ENCODE measurements at places on chromosomes 6 and 20. TPM values are rescaled to one million over a fixed set of nuclear protein-coding genes. Genes with fewer than 3 reads are reported as not detected.

Gene SLC22A3
- 0.23 TPM for polyA plus RNA-seq

Gene NAA20
- 58.9 TPM for polyA plus RNA-seq

Gene CRIP3
- polyA plus RNA-seq = 5.2 TPM

Gene CDSN
- not detected for polyA plus RNA-seq

Gene SLC35A1
- polyA plus RNA-seq = 20.2 TPM

Gene POM121L2
- polyA plus RNA-seq = not detected

DNA sequence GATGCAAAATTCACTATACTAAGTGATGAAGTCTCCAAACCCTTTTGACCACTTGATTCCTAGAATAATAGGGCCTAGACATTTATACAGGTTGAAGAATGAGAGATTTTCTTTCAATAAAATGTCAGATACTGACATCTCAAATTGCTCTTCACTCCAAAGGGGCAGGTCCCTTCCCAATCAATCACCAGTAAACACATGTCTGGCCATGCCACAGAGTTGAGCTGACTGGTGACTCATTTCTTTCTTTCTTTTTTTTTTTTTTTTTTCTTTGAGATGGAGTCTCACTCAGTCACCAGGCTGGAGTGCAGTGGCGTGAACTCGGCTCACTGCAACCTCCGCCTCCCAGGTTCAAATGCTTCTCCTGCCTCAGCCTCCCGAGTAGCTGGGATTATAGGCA is 388.6 kb upstream of the BTBD3 start:
- H3K27ac ChIP-seq = no peak overlapping the region
- no peak for DNase-seq
- no peaks in the 10 kb centered on the region for H3K27me3 ChIP-seq
- H3K4me1 ChIP-seq = no peaks in the 10 kb centered on the region
- no peak overlapping the region for H3K4me3 ChIP-seq
- no peaks in the 10 kb centered on the region for H3K36me3 ChIP-seq

DNA sequence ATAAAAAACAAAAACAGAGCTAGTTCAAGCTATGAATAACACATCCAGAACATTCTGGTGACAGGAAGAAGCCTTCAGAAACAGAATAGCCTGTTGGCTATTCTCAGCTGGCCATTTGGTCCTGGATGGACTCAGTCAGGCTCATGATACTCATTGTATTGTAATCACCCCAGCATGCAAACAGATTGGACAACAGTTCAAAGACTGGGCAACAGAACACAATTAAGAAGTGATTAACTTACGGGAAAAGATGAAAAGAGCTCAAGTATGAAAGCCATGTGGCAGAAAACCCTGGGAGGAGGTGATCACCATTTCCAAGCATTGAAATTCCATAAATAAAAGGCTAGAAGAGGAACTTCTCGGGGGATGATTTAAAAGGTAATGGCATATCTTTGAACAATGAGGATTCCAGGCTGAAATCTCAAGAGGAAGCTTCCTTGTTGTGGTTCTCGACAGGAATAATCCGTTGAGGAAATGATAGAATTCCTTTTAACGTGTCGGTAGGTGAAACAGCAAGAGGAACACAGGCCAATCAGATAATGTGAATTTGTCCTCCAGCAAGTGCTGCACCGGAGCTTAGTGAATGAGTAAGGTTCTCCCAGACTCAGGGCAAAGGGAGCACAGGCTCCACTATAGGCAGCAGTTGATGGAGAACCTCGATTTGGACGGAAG is 172.4 kb downstream of the BCAS1 start:
- no peaks in the 10 kb centered on the region for H3K27me3 ChIP-seq
- no peak for DNase-seq
- H3K36me3 ChIP-seq = no peaks in the 10 kb centered on the region
- peaks cover 27% of the 10 kb centered on the region for H3K4me1 ChIP-seq

DNA sequence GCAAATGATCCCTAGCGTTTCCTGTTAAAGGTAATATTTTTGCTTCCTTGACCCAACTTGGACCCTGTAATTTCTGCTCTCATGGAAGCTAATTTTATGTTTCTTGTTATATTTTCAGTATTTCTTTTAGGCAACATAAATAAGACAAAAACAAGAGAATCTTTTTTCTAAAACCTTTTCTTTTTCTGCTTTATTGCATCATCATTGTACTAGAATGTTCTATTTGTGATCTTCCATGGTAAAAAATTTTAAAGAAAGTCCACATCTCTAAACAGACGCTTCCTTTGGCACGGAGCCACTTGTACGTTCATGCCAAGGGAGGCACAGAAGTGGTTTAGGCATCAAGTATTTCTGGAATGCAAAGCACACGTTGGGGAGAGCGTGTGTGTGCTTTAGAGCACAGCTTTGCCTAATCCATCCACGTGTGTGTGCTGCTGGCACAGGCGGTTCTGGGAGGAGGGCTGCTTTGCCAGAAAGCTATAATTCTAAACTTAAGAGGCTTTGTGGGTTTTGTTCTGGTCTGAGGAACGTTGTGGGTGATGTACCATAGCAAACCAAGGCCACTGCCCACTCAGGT is 98.3 kb downstream of the SASH1 start:
- H3K4me1 ChIP-seq = peaks cover 15% of the 10 kb centered on the region
- DNase-seq = peak; percentile 75
- H3K27ac ChIP-seq = peak overlapping the region; percentile 40
- no peak overlapping the region for H3K4me3 ChIP-seq
- H3K27me3 ChIP-seq = no peaks in the 10 kb centered on the region

GRCh38 chr6:49515485-49516146 is 15.9 kb downstream of the GLYATL3 start:
- H3K4me1 ChIP-seq = no peaks in the 10 kb centered on the region
- no peak overlapping the region for H3K4me3 ChIP-seq
- DNase-seq = no peak
- H3K27me3 ChIP-seq = no peaks in the 10 kb centered on the region

DNA sequence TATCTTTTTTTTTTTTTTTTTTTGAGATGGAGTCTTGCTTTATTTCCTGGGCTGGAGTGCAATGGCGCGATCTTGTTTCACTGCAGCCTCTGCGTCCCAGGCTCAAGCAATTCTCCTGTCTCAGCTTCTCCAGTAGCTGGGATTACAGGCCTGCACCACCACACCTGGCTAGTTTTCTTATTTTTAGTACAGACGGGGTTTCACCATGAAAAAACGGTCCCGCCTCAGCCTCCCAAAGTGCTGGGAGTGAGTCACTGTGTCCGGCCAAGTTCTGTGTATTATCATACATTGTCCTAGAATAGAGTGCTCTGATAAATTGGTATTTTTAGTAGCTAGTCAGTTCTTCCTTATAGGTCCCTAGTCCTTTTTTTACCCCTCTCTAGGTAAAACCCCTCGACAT is 2.8 kb downstream of the SNRPC start:
- no peak overlapping the region for H3K27ac ChIP-seq
- no peak overlapping the region for H3K4me3 ChIP-seq
- H3K4me1 ChIP-seq = peaks cover 10% of the 10 kb centered on the region
- no peak for DNase-seq

DNA sequence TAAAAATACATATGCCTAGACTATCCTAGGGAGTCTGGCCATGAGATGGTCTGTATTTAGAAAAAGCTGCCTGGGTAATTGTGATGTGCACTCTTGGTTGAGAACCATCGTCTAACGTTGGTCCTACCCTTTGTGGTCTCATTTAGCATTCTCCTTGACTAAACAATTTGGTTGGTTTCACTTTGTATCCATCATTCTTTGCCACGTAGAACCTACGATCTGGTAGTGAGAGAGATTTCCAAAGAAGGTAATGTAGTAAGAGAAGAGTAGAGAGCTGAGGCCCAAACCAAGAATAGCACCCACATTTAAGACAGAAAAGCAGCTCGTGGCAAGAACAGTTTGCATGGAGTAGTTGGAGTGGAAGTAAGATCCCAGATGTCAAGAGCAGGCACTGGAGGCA is 219.8 kb downstream of the TMEM200A start:
- H3K4me3 ChIP-seq = no peak overlapping the region
- H3K27ac ChIP-seq = no peak overlapping the region
- no peaks in the 10 kb centered on the region for H3K4me1 ChIP-seq
- H3K36me3 ChIP-seq = no peaks in the 10 kb centered on the region
- no peak for DNase-seq

DNA sequence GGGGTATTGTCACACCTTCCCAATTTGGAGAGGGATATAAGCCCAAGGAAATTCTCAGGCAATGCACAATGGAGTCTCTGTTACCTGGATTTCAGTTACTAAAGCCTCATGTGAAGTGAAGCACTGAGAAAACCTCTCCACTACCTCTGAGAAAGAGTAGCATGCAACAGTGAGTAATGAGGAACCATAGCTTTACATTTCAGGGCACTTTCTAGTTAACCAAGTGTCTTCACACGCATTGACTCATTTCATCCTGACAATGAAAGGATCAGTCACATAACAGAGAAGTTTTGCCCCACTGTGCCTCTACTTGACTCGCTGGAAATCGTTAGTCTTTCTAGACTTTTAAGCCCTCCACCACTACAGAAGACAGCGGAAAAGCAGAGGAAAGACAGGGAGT is 86.2 kb upstream of the ARID1B start:
- H3K4me3 ChIP-seq = no peak overlapping the region
- H3K4me1 ChIP-seq = no peaks in the 10 kb centered on the region
- H3K27me3 ChIP-seq = no peaks in the 10 kb centered on the region
- DNase-seq = no peak

DNA sequence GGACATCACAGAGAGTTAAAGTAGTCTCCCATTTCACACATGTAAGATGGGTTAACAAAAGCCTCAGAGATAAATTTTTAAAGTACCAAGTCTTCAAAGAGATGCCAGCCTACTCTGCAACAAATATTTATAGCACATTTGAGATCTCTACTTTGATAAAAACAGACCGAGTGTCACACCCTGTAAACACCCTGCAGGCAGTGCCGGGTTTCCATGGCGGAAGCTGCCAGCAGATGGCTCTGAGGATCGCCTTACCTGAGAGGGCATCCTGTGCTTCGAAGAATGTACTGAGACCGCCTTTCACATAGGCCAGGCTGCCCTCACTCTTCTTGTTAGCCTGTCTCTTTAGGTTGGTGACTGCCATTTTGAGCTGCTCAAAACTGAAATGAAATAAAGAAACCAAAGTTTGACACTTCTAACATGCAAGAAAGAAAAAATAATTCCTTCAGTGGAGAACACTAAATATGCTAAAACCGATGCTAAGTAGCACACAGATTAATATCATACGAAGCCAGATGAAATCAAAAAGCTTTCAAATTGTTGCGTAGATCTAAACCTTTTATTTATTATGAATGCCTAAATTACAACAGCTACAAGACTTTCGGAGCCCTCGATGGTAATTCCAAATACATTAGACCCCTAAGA is 39.3 kb downstream of the HUS1B start:
- H3K4me3 ChIP-seq = no peak overlapping the region
- no peak overlapping the region for H3K27ac ChIP-seq
- no peak for DNase-seq
- peaks cover 4% of the 10 kb centered on the region for H3K36me3 ChIP-seq
- no peaks in the 10 kb centered on the region for H3K27me3 ChIP-seq

DNA sequence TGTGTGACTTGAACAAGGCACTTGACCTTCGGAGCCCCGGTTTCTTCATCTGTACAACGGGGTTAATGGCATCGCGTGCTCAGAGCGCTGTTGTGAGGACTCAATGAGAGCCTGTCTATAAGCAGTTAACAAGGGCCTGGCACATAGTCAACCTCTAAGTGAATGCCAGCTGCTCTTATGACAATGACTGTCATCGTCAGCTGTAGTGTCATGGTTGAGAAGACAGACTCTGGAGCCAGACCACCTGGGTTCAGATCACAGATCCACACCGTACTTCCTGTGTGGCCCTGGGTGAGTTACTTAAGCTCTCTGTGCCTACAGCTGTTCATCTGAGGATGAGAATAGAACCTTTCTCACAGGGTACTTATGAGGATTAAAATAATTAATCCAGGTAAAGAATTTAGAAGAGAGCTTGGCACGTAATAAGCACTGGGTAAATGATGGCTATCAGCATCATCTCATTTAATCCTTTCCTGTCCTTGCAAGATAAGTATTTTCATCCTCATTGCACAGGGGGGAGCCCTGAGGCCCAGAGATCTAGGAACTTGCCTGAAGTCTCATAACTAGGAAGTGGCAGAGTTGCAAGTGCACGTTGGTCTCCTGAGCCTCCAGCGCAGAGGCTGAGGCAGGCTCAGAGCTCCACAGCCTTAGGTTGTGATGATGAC is 105.3 kb downstream of the EYA2 start:
- no peak overlapping the region for H3K4me3 ChIP-seq
- no peaks in the 10 kb centered on the region for H3K4me1 ChIP-seq
- H3K27ac ChIP-seq = no peak overlapping the region
- no peak for DNase-seq

- DNase-seq = no peak
- peaks cover 9% of the 10 kb centered on the region for H3K36me3 ChIP-seq
- H3K27me3 ChIP-seq = no peaks in the 10 kb centered on the region
These were observed 65.9 kb downstream of the FAM135A start for GRCh38 chr6:70479236-70479635.

DNA sequence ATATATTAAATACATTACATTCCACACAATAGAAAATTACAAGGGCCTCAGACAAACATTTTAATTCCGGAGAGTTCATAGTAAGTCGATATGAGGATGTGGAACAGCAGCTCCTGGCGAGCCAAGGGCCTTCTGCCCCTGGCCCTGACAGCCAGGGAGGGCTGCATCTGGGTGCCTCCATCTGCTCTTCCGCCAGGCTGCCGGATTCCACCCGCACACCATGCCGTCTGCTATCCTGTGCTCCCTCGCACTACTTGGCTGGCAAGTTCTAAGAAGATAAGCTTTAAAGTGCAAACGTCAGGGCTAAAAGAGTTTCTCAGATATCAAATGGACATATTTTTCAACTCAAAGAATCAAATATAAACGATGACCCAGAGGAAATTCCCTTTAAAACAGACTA is 656.3 kb upstream of the NOX3 start:
- H3K36me3 ChIP-seq = no peaks in the 10 kb centered on the region
- no peak for DNase-seq
- no peaks in the 10 kb centered on the region for H3K27me3 ChIP-seq
- no peaks in the 10 kb centered on the region for H3K4me1 ChIP-seq
